ENCODE measurements at places on chromosomes 7 and 10.

GRCh38 chr7:79504607-79505389 lies 51.3 kb upstream of the MAGI2 start:
- no peak for DNase-seq

DNA sequence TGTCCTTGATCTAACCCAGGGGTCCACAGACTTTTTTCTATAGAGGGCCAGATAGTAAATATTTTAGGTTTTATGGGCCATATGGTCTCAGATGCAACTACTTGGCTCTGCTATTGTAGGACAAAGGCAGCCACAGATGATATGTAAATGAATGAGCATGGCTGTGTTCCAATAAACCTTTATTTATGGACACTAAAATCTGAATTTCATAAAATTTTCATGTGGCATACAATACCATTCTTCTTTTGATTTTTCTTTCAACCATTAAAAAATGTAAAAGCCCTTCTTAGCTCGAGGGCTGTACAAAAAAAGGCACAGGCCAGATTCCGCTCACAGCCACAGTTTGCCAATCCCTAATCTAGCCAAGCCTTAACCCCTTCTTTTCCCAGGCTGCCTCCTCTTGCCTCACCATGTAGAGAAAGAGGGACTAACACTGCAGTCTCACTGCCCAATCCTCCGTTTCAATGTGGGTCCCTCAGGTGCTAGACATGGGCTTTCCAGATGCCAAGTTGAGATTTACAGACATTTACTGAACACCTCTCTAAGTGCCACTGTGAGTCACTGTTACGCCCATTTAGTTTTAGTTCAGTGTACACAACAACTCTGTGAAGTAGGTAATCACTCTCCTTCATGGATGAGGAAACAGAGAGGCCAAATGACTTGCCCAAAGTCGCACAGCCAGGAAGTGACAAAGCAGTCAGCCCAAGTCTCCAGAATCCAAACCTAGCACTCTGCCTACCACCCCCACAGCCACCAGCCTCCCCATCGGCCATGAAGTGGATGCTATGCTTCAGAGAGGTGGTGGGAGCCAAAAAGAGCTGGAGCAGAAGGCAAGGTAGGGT lies 132.6 kb upstream of the PDLIM1 start:
- DNase-seq: no peak

DNA sequence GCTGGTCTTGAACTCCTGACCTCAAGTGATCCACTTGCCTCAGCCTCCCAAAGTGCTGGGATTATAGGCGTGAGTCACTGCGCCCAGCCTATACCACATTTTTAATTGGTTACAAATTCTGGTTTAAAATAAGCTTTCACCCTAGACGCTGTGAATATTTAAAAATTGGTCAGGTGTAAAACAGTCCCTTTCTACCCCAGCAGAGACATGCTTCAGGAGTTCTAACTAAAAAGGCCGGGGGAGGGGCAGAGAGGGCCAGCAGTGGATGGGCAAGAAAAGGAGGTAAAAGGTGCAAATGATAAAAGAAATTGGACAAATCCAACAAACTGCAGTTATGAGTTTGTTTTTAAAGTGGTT lies 70.0 kb downstream of the WAPL start:
- no peak for DNase-seq

DNA sequence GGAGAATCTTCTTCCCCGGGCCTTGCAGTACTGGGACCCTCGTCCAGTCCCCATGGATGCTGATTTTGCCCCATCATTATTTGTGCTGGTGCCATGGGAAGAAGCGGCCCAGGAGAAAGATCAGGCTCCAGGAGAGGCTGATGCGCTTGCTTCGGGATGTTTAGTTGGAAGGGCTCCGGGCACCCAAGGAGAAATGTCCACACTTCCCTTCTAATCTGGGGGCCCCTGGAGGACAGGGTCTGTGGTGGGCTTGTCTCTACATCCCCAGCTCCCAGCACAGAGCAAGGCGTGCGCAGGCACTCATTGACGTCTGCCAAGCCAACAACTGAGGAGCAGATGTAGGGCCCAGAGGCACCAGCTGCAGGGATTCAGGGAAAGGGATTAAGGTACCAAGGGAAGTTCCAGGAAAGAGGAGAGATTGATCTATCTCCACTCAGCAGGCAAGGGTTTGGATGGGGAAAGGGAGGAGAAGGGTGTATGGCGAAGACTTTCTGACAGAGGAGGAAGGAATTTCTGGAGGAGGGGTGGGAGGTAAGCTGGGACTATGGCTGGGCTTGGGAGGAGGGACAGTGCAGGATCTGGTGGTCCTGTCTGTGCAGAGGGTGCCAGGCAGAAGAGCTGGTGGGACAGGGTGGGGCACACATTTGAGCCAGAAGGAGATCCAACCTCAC lies 38.7 kb upstream of the LEP start:
- no peak for DNase-seq

- DNase-seq: no peak
Measured at GRCh38 chr7:18030758-18031157, 3.1 kb upstream of the PRPS1L1 start.

DNA sequence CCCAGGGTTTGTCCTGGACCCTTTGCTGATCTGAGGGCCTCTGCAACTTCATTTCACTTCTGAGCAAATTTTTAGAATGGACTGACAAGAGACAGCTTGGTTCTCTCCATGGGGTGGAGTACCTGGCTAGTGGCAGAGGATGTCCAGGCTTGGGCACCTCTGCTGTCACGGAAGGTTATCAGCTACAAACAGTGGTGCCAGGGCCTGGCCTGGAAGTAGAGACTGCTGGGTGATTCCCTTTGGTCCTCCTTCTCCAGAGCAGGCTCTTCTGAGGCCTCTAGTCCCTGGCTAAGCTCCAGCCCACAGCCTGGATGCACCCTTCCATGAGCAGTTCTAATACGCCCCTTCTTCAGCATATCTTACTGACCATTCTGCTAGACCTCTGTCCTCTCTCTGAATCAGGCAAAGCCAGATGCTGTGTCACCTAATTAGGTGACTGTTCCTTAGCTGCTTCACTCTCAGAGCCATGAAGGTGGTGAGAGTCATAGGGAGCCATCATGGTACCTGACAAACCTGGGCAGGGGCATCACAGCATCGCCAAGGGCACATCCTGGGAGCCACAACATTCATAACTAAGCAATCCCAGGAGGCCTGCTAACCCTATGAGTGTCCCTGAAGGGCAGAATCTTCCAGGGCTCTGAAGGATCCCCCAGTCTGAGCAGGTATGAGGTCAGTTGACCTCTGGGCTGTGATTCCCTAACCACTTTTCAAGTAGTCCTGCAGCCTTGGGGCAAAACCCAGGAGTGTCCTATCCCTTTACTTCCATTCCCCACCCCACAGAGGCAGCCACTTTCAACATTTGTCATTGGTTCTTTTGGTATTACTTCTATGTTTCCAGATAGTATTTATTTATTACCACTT lies 4.0 kb downstream of the ARHGAP22 start:
- no peak for DNase-seq

GRCh38 chr10:75397496-75398199 lies 3.9 kb downstream of the ZNF503 start:
- no peak for DNase-seq

DNA sequence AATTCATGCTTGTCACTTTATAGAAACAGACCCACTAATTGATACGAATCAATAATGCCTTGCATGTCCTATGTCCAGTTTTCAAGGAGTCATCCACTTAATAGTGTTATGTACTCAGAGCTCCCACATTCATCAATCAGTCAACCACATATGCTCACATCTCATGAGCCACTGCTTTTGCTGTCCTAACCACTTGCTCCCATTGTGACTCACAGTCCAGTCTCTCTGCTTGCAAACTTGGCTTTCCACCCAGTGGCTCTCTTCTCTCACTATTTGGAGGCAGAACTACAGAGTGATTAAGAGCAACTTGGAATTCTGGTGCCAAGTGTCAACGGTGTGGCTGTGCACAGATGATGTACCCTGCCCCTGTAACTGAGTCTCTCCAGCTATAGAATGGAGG lies 166.0 kb downstream of the SNX13 start:
- no peak for DNase-seq

DNA sequence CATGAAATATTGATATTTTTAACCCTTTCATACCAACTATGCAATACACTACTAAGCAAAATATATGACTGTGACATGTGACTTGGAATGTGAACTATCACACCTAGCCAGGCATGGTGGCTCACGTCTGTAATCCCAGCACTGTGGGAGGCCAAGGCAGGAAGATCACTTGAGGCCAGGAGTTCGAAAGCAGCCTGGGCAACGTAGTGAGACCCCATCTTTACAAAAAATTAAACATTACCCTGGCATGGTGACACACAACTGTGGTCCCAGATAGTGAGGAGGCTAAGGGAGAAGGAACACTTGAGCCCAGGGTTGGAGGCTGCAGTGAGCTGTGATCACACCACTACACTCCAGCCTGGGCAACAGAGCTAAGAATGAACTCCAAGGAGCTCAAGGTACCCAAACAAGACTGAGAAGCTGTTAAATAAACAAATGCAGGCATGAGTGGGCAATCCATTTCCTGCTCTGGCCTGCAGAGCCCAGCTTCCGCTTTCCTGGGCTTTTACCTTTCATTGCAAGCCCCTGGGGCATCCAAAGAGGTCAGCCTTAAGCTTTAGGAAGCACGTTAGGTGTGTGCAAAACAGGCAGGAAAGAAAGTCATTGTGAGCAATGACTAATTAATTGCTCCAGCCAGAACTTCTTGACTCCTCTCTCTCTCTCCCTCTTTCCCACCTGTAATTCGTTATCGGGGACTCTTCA lies 162.1 kb upstream of the FOXK1 start:
- no peak for DNase-seq

- no peak for DNase-seq
Measured at GRCh38 chr7:129576138-129576537, 35.4 kb upstream of the NRF1 start.

- no peak for DNase-seq
Measured at GRCh38 chr10:112583236-112583939, 136.4 kb downstream of the VTI1A start.

DNA sequence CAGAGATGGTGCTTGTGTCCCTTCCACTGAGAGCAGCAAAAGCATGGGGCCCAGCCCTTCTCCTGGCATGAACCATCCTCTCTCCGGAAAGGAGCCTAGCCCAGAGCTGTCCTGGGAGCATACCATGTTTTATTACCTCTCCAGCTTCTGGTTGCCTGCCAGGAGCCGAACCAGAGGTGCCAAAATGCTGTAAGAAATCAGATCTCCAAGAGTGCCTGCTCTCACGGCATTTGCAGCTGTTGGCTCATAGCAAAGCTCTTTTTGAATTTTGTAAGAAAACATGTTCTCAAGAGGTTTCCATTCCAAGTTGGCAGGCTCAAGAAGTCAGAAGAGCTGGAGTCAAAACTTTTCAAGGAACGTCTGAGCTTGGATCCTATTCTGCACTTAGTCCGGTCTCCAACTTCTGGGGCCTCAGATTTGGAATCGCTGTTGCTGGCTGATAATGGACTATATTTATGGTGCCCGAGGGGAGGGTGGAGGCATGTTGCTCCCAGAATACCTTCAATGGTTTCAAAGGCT lies 211.7 kb upstream of the MKI67 start:
- no peak for DNase-seq

Measured in stimulated activated CD4-positive, alpha-beta T cell treated with anti-CD3 and anti-CD28 coated beads, Interleukin-4, amount 100 ng/mL, for 48 hours (primary cell).